CD4-positive, alpha-beta T cell treated with Interferon gamma for 1 hour (primary cell): ENCODE measurements at places on chromosomes 1 and 21.

GRCh38 chr1:38784452-38785284 lies 74.9 kb downstream of the RRAGC start:
- no peak for DNase-seq

GRCh38 chr1:39761557-39762260 lies 9.4 kb downstream of the OXCT2 start:
- no peak for DNase-seq

DNA sequence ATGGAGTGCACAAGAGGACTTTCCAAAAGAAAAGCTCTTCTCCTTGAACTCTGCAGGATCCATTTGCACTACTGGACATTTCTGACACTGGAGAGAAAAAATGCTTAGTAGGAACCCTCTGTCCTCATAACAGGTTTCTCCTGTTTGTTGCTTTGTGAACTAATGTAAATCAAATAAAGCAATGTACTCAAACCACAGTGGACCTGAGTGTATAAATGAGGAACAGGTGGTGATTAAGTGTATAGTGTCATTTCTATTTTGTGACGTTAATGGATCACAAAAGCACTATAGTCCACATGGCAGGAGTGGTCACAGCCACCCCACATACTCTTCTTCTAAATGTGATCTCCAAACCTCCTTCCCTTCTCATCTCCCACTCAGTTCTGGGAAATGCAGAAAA lies 268.4 kb upstream of the DUSP10 start:
- no peak for DNase-seq

DNA sequence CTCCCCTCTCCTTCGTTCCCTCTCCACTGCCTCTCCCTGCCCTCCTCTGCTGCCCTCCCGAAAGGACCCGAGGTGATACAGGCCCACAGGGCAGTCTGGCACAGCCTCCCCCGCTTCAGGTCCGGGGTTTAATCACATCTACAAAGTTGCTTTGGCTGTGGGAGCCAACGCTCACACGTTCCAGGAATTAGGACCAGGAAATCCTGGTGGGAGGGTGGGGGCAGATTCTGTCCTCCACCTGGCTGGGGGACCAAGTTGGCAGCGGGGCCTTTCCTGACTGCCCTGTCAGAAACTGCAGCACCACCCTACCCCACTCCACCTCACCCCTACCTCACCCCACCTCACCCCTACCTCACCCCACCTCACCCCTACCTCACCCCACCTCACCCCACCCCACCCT lies 95.1 kb downstream of the WDR4 start:
- DNase-seq: no peak

DNA sequence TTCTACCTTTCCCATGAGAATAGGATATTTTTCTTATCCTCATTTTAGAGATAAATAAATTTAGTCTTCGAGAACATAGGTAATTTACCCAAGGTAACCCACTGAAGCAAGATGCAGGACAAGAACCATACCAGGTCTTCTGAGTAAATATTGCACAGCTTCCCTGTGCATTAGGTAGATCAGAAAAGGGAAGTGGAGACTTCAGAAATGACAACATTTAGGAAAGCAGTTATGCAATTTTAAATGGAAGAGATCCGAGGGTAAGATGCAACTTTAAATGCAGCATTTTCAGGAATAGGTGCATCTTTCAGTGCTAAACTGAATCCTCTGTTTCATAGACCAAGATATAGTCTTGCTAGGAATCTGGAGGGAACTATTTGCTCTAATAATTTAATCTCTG lies 206.4 kb upstream of the SGIP1 start:
- no peak for DNase-seq
